Endothelial cell (in vitro differentiated cells): ENCODE measurements at places on chromosomes 5 and 9.

DNA sequence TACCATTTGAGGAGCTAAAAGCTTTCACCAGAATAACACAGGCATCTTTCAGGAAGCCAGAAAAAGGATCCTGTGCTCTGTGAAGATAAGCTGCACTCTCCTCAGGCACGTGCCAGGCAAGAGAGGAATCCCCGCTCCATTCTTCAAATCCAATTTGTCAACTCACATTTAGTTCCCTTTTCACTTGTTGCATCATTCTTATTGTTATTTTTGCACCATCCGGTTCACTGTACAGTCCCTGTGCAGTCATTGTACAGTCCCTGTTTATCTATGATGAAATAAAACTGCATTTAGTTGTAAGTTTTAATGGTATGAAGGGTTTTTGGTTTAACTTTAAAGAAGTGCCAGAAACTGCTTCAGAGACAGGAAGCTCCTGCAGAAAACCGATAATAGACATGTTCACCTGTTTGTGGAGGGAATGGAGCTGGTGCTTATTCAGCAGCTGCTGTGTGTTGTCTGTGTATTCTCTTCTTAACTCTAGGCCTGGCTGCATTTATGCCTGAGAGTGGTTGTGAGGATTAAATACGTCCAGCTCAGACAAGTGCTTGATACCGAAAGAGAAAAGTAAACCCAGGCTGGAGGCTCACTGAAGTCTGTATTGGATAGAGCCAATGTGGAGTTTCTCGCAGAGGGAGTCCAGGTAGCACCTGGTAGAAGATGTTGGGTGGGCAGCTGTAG, 22.4 kb downstream of the IFNW1 start:
- peak; percentile 15 for DNase-seq
- H3K27me3 ChIP-seq, result no peaks in the 10 kb centered on the region
- no peak overlapping the region for H3K4me3 ChIP-seq
- no peaks in the 10 kb centered on the region for H3K36me3 ChIP-seq
- H3K4me1 ChIP-seq, result peaks cover 28% of the 10 kb centered on the region

DNA sequence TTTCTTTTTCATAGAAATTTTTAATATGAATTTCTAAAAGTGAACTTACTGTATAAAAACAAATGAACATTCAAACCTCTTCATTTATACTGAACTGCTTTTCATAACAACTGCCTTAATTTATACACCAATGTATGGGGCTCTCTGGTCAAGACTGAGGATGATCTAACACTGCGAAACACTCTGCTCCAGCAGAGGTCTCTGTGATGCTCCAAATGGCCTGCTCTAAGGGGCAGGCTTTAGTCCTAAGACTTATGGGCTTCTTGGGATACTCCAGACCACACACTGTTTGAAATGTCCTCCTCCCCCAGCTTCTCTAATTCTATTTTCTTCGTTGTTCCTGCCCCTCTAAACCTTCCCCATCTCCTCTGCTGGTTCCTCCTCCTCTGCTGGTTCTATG, 58.5 kb downstream of the LIFR start:
- H3K4me1 ChIP-seq, result no peaks in the 10 kb centered on the region
- peaks cover 3% of the 10 kb centered on the region for H3K27me3 ChIP-seq
- no peak for DNase-seq

DNA sequence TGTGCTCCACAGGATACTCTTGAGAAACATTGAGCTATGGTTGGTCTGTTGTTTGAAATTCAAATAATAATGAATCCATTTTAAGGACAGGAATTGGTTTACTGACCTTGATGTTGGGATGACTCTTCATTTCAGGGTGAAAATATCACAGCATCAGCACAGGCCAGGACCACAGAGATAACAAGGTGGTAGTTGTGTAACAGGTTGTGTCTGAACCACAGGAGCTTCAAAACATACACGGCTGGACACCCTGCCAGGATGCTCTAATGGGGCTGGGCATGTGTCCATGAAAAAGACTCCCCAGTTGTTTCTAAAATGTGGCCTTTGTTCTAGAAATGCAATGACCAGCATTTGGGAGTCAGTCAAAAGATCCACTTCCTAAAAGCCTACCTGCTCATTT, 69.8 kb downstream of the ACO1 start:
- no peak overlapping the region for H3K4me3 ChIP-seq
- H3K27me3 ChIP-seq, result peaks cover 2% of the 10 kb centered on the region
- peaks cover 16% of the 10 kb centered on the region for H3K36me3 ChIP-seq

DNA sequence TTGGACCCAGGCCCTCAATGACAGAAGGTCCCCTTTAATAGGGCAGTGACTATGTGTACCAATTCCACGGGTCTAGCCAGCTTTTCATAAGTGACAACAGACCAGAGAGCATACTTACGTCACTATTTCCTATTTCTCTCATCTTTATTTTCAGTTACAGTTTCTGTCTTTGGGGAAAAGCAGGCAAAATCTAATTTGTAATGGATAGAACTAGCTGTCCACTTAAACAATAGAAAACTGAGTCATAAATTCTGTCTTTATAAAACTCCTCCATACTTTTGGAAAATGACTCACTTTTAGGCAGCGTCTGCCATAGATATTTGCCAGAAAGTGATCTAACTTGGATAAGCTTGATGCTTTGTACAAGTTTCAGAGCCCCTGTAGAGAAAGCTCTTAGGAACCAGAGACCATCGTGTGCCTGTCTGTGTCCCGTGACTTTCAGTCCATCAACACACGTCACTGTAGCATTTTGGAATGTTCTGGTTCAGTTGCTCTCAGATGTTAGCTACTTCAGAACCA, 101.9 kb downstream of the F2RL2 start:
- H3K4me1 ChIP-seq, result peaks cover 7% of the 10 kb centered on the region
- DNase-seq, result no peak
- H3K27me3 ChIP-seq, result no peaks in the 10 kb centered on the region
- no peaks in the 10 kb centered on the region for H3K36me3 ChIP-seq

DNA sequence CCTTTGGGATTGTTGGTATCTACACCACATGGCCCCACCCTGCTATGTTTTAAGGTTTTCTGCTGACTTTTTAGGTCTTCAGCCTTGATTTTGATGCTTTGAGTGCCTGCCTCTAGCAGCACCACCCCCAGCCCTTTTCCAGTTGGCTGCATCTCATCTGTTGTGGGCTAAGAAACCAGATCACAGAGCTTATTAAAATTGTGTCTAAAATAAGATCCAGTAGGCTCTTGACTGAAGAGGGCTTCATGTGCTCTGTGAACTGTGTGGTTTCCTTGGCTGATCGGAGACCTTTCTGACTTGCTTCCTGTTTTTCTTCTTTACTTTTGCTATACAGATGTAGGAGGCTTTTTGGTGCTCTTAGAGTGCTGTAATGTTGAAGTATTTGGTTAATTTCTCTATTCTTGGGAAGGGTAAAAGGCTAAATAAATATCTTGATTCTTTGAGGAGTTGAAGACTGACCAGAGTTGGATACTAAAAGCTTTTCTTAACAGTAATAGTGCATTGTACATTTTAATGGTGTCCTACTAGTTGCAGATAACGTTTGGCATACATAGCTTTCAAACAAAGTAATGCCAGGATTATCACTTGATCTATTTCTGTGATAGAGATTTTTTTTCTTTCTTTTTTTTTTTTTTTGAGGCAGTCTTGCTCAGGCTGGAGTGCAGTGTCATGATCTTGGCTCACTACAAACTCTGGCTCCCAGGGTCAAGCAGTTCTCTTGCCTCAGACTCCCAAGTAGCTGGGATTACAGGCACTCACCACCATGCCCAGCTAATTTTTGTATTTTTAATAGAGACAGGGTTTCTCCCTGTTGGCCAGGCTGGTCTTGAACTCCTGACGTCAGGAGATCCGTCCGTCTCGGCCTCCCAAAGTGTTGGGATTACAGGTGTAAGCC, 4.5 kb downstream of the UBE2D2 start:
- no peak for DNase-seq
- peak overlapping the region; percentile 74 for H3K4me3 ChIP-seq
- H3K36me3 ChIP-seq, result peaks cover 4% of the 10 kb centered on the region
